D341Med (cell line): ENCODE measurements at places on chromosomes 4 and X.

DNA sequence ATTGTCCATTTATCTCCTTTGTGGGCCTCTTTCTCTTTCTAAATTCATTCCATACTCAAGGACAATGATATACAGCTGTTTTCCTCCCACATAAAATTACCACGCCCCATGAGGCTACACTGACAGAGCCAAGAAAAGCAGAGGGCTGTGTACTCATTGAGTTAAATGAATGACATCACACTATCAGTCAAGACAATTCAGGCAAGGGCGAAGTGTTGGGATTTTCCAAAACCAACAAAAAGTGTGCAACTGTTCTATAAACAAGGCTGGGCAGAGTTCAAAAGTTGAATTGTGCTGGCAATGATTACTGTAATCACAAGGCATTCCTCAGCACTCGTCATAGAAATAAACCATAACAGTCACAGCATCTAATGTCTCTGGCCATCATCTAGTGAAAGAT, 799.6 kb upstream of the DIAPH2 start:
- DNase-seq, result no peak

GRCh38 chr4:90950385-90950841, 823.2 kb downstream of the CCSER1 start:
- DNase-seq, result no peak

DNA sequence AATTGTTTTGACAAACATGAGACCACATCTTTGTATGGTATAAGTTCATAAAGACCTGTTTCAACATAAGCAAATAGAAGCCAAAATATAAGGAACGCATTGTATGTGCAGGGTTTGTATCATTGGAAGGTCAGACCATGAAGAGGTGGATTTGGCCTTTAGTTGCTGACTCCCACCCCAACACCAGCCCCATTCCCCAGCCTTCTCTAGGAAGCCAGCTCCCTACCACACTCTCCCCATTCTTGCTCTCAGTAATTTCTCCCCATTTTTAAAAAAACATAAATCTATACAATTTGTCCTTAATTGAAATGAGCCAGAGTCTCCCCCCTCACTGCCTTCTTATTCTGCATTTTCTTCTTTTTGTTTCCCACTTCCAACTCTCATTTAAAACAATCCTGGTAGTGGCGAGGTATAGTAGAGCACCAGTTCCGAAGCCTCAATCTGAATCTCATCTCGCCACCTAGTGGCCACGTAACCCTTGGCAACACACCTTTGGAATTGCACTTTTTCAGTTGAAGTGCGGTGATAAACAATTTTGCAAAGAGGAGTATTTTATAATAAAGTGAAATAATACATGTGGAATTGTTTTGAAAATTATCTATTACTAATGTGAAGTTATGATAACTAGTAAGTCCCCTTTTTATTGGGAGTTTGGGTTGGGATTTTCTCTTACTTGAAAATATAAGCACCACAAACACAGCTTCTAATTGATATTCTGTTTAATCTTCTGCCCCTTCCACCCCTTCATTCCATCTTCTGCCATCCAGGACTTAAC, 126.6 kb downstream of the ASB9 start:
- peak; percentile 41 for DNase-seq

- no peak for DNase-seq
Observed at GRCh38 chr4:169337510-169337909, 66.8 kb upstream of the SH3RF1 start.

- DNase-seq, result no peak
Observed at GRCh38 chr4:120007896-120008436, 58.7 kb downstream of the MAD2L1 start.

GRCh38 chrX:37644381-37645305, 40.9 kb upstream of the XK start:
- no peak for DNase-seq

DNA sequence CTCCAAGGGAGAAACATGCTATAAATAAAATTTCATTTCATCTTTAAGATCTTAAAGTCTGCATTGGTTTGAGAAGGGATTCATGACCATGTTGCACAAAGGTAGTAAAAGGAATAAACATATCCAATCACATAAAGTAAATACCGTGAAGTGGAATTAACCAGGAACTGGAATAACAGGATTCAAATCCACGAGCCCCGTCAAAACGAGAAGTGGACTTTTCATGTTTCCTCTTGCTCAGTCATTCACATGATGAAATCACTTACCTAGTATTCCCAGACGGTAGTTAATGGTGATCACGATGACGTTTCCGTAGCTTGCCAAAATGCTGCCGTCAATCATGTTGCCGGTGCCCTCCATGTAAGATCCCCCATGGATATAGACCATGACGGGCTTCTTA, 199.7 kb downstream of the NLGN4X start:
- DNase-seq, result no peak

DNA sequence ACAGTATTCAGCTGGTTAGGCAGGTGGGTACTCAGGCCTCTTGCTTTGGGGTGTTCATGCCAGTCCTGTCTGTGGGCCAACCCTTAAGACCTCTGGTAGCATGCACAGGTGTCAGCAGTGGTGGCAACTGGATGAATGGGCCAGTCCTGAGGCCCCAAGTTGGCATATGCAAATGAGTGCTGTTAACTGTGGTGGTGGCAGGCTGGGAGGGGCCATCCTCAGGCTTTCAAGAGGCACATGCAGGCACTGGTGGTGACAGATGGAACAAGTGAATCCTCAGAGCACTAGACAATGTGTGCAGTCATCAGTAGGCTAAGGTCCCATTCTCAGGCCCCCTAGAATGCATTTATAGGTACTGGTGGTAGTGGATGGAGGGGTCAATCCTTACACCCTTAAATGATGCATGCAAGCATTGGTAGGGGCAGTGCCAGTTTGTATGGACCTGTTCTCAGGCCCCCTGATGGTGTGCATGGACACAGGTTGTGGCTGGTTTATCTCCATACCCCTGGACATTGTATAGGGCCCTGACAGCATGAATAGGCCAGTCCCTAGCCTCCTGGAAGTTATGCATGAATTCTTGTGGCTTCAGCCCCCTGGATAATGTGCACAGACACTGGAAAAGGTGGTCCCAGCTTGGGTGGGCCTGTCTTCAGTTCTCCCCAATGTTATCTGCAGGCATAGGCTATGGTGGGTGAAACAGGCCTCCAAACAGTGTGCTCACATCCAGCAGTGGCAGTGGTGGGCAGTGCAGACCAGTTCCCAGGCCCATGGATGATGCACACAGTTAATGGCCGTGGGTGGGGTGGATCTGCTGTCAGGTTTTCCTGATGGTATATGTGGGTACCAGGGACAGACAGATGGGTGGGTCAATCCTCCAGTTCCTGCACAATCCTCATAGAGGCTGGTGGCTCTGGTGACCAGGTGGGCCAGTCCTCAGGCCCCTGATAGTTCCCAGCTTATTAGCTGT, 24.7 kb downstream of the TECRL start:
- DNase-seq, result no peak

- no peak for DNase-seq
Observed at GRCh38 chrX:136395271-136395670, 92.5 kb upstream of the BRS3 start.

- no peak for DNase-seq
Observed at GRCh38 chr4:121221608-121222007, 57.5 kb upstream of the TNIP3 start.

- no peak for DNase-seq
Observed at GRCh38 chrX:100648458-100649417, 4.7 kb downstream of the SRPX2 start.

GRCh38 chr4:165964591-165964990, 91.6 kb downstream of the TLL1 start:
- no peak for DNase-seq

DNA sequence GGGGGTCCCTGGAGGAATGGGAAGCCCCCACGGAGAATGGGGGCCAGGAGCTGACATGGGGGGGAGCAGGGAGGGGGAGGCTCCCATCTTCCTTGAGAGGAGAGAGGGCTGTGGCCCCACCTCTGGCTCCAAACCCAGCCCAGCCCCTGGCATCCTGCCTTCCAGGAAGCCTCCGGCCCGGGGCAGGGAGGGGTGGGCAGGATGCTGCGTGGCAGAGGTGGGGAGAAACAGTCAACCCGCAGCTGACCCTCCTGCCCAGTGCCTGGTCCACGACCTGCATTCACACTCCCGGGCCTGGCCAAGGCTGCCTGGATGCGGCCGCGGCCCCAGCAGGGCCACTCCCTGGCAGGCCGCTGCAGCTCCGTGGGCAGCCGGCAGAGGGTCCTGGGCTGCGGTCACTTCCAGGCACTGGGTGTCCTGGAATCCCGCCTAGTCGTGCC, 39.0 kb downstream of the CPLX1 start:
- peak; percentile 22 for DNase-seq

GRCh38 chr4:148693913-148694649, 251.9 kb upstream of the NR3C2 start:
- no peak for DNase-seq

- DNase-seq, result no peak
Observed at GRCh38 chr4:188201851-188202250, 62.6 kb downstream of the TRIML1 start.

DNA sequence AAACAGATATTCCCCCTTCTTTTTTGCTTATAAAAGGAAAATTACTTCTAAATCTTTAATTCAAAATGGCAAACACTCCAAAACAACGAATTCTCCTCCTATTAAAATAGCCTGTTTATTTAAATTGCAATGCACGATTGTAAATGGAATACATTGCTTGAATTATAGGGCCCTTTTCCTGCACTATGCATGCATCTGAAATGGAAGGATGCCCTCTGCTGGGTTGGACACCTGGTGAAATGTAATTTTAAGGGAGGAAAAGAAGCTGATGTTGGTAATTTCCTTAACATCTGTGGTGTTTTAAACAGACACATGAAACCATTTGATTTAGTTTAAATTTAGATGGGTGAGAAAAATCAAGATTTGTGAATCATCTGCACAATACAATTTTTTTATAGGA, 72.8 kb downstream of the GRXCR1 start:
- peak; percentile 48 for DNase-seq

DNA sequence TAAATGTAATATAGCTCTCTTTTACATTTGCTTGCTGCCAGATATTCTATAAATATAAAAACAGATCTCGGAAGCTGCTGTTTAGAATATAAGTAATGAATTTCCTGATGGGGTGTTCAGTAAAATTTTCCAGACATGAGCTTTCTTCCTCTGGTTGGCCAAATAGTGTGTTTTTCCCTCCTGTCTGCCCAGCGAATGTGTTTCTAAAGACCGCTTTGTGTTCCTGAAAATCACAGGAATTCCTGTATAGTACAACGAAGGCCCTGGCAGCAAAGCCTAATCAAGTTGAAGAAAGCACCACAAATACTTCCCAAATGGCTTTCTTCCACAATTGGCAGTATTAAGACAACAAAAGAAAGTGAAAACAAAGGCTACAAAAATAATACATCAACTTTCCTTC, 494.1 kb downstream of the INPP4B start:
- no peak for DNase-seq

DNA sequence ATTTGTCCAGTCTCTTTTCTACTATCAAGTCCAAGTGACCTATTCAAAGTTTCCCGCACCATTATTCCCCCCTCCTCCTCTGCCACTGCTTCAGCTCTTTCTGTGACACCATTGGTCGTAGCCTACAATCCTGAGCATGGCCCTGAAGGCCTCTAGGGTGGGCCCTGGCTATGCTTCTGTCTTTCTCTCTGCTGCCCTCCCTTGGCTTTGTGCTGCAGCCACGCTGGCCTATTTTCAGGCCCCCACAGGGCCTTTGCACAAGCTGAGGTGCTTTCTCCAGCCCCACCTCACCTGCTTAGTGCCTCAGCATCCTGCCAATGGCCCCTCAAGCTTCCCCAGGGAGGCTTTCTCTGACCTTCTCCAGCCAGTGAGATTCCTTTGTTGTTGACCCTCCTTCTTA, 156.5 kb downstream of the NHS start:
- DNase-seq, result no peak

DNA sequence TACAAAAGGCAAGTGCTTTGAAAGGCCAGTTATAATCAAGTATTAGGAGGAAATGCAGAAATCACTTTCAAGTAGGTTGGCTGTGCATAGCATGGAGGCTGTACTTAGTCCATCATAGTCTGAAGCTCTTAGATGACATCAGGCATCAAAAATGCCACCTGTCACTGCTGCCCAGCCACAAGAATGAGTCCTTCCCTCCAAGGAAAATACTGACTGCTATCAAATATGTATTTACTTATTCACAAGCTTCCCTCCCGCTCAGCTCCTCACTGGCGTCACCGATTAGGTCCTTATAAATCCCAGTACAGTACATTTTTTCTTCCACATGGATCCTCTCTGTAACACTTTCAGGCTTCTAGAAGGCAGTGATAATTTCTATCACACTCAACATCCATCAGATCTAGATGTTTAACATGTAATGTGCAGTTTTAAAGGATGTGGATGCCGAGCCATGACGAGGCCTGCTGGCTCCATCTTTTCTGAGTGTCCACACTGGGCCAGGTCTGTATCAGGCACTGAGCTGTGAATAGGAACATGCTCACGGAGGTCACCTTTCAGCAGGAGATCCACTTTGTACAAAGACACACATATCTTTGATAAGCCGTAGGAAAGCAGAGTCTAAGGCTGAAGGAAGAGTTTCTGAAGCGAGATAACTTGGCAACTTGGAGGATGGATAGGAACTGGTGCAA, 121.9 kb downstream of the PALLD start:
- no peak for DNase-seq

- DNase-seq, result no peak
Observed at GRCh38 chr4:69549651-69550050, 53.9 kb upstream of the UGT2B4 start.

GRCh38 chr4:76188557-76188956, 25.1 kb downstream of the SCARB2 start:
- DNase-seq, result no peak

GRCh38 chr4:139550724-139551429, 5.1 kb downstream of the SETD7 start:
- no peak for DNase-seq

GRCh38 chr4:123127218-123127617, 204.8 kb upstream of the NUDT6 start:
- DNase-seq, result no peak

GRCh38 chr4:175419236-175419718, 392.8 kb downstream of the GPM6A start:
- no peak for DNase-seq
